ENCODE measurements at places on chromosomes 1 and 21.

GRCh38 chr1:70017770-70018169 lies 187.6 kb downstream of the LRRC40 start:
- DNase-seq: no peak

DNA sequence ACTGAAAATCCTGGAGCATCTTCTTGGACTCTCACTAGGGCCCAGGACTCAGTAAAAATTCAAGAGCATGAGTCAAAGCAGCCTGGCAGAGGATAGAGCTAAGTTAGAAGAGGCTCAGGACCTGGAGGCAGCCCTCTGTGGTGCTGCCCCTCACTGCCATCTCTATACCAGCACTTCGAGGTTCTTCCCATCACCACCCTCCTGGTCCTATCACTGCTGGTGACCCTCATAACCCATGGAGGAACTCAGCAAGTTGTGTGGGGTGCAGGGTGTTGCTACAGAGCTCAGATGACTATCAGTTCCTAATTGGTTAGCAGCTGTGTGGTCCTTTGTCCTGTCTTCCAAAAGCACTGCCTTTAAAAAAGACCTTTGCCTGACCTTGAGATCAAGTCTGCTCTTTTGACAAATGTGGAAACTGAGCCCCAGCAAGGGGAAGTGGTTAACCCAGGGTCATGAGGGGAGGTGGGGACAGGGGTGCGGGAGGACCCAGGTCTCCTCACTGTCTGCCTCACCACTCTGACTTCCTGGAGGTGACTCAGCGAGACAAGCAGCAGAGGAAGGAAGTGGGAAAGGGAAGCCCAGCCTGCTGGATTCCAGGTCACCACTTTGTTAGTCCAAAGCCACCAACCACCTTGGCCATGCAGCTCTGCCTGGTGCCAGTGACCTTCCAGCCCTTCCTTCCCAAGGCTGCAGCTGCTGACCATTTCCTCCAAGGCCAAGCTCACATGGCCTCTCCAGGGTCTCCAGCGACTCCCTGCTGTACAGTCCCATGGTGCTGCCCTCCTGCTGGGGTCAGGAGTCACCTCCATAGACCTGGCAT lies 199.4 kb upstream of the EDN2 start:
- DNase-seq: no peak

- DNase-seq: no peak
These were observed 1.4 kb downstream of the MAP1LC3C start for GRCh38 chr1:241997401-241997998.

GRCh38 chr1:40923511-40924020 lies 55.9 kb upstream of the CTPS1 start:
- DNase-seq: no peak

DNA sequence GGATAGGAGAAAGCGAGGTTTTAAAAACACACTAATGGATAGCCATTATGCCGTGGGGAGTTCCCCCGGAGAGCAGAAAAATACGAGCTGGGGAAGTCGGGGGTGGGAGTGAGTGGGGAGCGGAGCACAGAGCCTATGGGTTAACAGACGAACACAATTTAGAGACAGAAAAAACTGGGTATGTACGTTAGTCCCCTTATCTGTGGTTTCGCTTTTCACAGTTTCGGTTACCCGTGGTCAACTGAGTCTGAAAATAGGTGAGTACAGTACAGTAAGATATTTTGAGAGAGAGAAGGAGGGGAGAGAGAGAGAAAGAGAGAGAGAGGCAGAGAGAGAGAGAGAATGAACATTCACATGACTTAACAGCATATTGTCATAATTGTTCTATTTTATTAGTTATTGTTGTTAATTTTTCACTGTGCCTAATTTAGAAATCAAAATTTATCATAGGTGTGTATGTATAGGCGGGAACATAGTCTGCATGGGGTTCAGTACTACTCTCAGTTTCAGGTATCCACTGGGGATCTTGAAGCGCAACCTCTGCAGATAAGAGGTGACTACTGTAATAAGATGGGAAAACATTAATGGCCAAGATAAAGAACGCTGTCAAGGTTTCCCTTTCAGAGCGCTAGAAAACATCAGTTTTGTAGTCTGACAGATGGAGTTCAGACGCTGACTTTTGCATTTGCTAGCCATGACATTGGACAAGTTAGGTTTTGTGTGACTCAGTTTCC lies 125.6 kb upstream of the LMO4 start:
- DNase-seq: no peak

- DNase-seq: no peak
These were observed 76.9 kb upstream of the KAZN start for GRCh38 chr1:14521622-14522021.

DNA sequence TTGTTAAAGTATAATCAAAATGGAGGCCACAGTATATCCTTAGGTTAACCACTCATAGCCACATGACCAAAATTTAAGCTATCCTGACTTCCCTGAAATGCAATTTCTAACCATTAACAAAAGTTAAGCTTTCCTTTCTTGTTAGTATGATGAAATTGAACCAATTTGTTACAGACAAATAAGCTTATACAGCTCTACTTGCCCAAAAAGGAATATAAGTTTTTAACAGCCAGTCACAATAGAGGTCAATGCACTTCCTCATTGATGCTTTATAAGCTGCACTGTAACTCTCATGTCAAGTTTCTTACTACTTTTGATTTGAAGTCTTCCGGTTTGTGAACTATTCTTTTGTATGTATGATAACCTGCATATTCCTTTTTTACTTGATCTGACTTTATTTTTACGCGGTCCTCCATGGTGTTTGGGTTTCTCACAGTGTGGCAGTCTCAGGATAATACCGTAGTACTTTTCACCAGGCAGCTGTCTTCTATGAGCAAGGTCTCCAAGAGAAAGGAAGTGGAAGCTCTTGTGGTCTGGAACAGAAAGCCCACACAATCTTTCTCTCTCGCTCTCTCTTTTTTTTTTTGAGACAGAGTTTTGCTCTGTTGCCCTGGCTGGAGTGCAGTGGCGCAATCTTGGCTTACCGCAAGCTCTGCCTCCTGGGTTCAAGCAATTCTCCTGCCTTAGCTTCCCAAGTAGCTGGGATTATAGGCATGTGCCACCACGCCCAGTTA lies 331.6 kb downstream of the SRGAP2C start:
- peak; percentile 65 for DNase-seq

GRCh38 chr1:53725238-53725689 lies 13.7 kb downstream of the GLIS1 start:
- DNase-seq: no peak

- DNase-seq: no peak
These were observed 43.5 kb upstream of the ADARB1 start for GRCh38 chr21:45030682-45031570.

GRCh38 chr1:240435996-240436566 lies 175.9 kb downstream of the GREM2 start:
- no peak for DNase-seq

DNA sequence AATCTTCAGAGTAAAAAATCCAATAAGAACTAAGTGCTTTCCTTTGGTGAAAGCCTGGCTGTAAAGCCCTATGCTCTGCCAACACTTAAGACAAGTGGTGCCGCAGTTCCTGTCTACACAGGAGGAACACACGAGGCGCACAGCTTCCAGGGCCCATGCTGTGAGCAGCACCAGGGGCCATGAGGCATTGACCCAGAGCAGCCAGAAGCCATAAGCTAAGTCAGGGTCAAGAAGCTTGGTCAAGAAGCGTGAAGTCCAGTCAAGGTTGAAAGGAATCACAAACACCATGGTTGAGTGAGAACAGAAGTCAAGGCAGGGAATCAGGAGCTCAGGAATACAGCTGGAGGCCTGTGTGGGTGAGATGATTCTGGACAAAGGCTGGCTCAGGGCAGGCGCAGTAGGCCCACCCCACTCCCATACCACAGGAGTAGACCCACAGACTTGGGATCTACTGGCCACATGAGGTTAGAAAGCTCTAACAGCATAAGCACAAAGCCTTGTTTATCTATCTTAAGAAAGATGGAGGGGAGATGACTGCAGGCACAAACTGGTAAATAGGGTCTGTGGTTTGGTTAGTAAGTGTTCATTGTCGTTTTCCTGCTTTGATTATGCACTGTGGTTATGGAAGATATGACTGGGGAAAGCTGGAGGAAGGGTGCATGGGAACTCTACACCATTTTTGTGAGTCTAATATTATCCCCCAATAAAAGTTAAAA lies 42.9 kb upstream of the RCAN3 start:
- DNase-seq: no peak

DNA sequence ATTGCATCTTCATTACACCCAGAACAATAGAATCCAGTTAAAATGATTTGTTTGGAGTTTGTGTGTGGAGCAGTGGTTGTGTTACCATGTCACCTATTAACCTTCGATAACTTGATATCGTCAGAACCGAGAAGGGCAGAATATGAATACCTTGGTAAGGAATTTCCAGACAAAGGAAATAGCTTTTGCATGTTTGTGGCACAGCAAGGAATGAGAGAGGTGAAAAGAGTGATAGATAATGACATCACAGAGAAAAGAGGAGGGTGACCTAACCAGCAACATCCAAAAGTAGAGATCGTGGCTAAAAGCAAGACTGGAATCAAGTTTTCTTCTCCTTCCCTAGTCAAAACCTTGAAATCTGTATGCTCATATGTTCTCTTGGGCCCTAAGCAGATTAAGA lies 244.6 kb upstream of the NEGR1 start:
- no peak for DNase-seq

- no peak for DNase-seq
These were observed 8.4 kb downstream of the HMGB4 start for GRCh38 chr1:33872275-33872674.

DNA sequence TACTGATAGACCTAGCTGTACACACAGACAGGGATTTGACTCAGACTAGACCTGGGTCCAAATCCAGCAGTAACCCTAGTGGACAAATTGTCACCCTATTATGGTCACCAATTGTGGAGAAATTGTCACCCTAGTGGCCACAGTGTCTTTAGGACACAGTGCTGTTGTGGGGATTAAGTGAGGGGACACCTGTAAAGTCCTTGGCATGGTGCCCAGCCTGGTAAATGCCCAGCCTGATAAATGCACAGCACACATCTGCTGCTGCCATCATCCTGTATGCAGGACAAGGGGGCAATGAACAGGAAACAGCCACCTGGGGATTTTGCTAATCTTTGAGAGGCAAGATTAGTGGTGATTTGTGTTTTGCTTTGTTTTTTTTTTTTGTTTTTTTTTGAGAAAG lies 2.3 kb downstream of the TMEM61 start:
- DNase-seq: no peak

- DNase-seq: no peak
These were observed 29.1 kb upstream of the CAPZB start for GRCh38 chr1:19514391-19514831.

GRCh38 chr1:186865857-186866256 lies 37.1 kb downstream of the PLA2G4A start:
- no peak for DNase-seq

GRCh38 chr1:182185842-182186756 lies 124.6 kb upstream of the ZNF648 start:
- no peak for DNase-seq

- no peak for DNase-seq
These were observed 433.3 kb downstream of the DISC1 start for GRCh38 chr1:232059726-232060374.

DNA sequence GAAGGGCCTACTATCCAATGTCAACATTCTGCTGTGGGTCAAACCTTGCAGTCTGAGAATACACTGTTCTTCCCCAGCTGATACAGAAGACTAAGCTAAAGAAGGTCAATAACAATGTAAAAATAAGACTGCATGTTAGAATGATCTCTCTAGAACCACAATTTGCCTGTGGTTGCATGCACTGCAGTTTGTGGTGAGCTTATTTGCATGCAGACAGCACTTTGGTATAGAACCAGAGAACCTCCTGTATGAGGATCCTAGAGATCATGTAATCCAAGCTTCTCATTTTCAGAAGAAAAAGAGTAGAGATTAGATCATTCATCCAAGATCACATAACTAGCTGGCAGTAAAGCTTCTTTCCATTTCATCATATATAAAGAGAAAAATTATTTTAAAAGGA lies 15.8 kb downstream of the SYNJ1 start:
- DNase-seq: peak; percentile 1

Measured in stimulated activated naive CD4-positive, alpha-beta T cell (primary cell).